Lung (tissue), 17 donors: ENCODE measurements at places on chromosomes 3 and 15.

DNA sequence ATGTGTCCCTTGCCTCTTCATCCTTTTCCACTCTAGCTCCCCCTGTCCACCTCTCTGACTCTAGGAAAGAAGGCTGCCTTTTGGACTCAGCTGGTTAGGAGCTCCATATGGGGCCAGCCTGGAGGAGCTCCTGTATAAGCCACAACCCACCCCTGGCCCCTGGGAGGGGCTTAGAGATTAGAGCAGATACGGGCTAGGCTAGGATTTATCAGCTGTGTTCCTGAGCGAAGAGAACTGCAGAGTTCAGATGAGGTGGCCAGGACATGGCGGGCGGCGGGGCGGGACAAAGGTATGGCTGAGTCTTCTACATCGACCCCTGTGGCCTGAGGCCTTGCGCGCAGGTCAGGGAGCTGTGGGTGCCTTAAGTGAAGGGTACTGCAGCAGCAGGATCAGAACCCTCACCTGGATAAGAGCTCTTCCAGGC, 7.9 kb downstream of the NBEAL2 start:
- DNase-seq, result no peak

DNA sequence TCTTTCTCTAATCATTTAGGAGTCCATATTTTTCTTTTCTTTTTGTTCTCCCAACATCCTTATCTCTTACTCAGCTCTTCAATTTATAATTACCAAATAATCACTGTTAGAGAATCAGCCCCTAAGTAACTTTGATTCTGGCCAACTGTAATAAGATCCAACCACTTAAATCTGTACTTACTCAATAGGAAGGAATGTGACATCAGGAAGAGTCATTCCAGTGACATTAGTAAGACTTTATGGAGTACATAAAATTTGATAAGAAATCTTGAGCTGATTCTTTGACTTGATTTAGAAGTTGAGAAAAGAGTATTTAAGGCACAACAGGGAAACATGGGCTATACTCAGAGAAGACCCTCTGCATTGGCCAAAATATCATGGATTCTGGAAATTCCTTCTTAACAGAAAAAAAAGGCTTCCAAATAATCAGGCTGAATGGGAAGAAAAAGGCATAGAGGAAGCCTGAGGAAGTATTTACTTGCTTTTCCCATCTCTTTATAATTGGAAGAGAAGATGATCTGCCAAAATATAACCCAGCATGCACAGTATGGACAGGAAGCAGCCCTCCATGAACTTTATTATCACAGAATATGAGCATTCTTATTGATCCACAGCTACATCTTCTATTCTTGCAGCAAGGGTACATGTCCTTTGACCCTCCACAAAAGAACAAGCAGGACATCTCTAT, 289.7 kb upstream of the TPRG1 start:
- DNase-seq, result no peak

DNA sequence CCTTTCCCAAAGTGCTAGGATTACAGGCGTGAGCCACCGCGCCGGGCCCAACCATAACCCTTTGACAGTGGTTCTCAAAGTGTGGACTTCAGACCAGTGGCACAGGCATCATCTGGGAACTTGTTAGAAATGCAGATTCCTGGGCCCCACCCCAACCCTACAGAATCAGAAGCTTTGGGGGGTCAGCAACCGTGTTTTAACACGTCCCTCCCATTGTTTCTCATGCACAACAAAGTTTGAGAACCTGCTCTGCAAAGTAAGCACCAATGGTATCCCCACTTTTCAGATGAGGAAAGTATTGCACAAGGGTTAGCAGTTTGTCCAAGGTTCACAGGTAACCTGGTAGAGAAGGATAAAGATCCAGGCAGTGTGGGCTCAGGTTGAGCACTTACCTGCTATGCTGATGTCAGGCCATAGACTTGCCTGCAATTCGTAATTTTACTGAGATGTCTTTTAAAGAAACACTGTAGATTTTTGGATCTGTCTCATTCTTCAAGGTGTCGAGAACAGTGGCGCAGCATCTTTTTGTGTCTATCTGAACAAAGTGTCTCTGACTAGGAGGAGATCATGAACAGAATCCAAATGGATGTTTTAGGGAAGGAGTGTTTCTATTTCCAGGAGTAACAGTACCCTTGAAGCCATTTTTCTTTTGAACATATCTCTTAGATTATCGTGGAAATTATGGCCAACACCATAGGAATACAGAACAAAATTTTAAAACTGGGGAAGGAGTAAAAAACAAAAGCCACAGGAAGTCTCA, 2.5 kb downstream of the GXYLT2 start:
- DNase-seq, result peak; percentile 34

DNA sequence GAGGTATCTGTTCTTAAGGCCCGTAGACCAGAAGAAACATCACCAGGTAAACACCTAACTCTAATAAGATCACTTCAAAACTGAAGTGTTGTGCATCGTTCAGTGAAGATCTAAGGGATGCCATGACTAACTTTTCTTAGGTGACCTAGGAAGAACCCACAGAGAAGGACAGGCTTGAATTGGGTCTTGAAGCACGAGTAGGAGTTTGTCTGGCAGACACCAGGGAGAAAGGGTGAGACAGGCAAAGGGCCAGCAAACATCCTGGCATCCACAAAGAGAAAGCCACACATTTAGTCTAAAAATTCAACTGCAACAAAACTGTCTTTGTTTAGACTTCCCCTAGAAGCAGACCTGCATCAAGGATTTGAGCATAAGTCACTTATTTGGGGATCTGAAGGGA, 15.5 kb upstream of the CMTM8 start:
- DNase-seq, result no peak

DNA sequence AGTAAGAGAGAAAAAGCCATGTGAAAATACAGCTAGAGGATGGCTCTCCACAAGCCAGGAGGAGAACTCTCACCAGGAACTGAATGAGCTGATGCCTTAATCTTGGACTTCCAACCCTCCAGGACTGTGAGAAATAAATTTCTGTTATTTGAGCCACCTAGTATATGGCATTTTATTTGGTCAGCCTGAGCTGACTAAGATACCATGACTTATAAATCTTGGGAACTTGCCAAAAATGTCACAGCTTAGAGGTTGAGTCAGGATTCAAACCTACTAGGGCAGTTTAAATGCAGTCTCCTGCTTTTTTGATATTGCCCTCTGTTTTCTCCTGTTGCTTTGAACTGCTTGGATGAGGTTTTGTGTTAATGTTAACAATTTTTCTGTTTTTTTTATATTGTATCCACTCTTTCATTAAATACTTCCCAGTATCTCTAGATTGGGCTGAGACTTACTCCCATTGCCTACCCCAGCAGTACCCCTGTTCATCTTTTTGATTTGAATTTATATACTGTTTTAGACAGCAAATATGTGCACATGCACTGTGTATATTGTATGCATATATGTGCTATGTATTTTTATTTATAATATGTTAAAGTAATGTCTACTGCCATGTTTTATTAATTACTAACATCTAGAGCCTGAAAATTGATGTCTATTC, 1223.2 kb downstream of the OTOL1 start:
- no peak for DNase-seq

- DNase-seq, result no peak
Observed at GRCh38 chr3:187770224-187770623, 25.0 kb upstream of the BCL6 start.

- DNase-seq, result no peak
Observed at GRCh38 chr15:46856839-46857502, 860.3 kb upstream of the SEMA6D start.

- DNase-seq, result no peak
Observed at GRCh38 chr15:41377978-41378377, 24.3 kb downstream of the NDUFAF1 start.

GRCh38 chr3:12839156-12839946, 2.0 kb downstream of the RPL32 start:
- no peak for DNase-seq

DNA sequence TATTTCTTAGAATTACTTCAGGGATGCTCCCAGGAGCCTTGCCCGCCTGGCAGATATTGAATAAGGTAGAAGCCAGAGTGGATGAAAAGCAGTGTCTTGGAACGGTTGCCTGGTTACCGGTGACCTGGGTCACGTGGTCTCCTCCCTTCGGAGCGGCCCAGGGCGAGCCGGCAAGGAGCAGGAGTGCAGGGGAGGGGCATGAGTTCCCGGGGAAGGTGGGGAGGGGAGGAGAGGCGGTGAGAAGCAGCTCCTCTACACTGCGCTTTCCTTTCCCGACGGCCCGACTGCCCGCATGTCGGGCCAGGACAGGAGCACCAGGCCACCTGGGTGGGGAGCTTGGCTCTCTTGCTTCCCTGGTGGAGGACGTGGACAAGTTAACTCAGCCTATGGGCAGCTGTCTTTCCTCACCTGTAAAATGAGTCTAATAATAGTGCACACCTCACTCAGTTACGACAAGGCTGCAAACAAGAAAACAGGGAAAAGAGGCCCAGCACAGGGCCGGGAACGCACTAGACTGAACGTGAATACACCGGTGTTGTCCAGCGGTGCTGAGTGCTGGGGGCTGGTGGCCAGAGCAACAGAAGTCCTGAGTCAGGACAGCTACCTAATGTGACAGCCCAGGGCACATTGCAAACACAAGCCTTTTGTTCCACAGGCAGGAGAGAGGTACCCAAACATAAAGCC, 198.3 kb downstream of the ADAMTS9 start:
- DNase-seq, result peak; percentile 77
